Pulmonary artery endothelial cell (primary cell): ENCODE measurements at places on chromosomes 7 and 10. TPM values are rescaled to one million over a fixed set of nuclear protein-coding genes. Genes with fewer than 3 reads are reported as not detected.

DNA sequence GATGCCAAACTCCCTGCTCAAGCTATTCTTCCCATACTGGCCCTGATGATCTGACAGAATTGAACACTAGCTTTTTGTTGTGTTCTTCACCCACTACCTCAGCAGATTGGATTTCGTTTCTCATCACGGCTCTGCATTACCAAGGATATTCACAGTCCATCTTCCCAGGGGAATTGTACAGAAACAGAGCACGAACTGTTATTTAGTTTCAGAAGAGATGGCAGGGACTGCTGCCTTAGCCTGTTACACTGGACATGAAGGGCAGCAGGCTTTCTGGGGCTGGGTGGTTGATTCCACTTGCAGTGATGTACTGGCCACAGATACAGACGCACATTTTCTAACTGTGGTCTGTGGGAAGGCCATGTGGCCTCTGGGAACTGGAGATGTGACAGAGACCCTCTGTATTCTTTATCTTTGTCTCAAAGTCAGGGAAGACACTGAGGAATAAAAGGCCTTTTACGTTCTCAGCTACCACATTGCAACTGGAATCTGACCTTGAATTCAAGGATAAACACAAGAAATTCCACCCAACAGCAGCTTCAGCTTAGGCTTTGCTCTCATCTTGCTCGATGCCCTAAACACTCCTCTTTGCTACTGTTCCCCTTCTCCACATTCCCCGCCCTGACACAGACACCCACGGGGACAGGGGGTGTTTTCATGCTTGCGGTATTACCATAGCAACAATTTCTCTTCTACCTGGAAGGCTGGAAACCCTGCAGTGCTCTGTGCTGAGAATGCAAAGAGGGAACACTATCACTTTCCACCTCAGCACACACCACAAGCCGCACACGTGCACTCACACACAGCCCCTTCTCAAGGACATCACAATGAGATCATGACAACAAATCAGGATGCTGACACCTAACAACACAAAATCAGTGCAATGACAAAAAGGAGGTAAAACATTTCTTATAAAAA lies 81.7 kb downstream of the RNF216 start:
- DNase-seq, result no peak

- no peak for DNase-seq
These were observed 8.5 kb downstream of the DDX56 start for GRCh38 chr7:44565097-44565794.

GRCh38 chr10:1648648-1649047 lies 88.7 kb downstream of the ADARB2 start:
- DNase-seq, result no peak

DNA sequence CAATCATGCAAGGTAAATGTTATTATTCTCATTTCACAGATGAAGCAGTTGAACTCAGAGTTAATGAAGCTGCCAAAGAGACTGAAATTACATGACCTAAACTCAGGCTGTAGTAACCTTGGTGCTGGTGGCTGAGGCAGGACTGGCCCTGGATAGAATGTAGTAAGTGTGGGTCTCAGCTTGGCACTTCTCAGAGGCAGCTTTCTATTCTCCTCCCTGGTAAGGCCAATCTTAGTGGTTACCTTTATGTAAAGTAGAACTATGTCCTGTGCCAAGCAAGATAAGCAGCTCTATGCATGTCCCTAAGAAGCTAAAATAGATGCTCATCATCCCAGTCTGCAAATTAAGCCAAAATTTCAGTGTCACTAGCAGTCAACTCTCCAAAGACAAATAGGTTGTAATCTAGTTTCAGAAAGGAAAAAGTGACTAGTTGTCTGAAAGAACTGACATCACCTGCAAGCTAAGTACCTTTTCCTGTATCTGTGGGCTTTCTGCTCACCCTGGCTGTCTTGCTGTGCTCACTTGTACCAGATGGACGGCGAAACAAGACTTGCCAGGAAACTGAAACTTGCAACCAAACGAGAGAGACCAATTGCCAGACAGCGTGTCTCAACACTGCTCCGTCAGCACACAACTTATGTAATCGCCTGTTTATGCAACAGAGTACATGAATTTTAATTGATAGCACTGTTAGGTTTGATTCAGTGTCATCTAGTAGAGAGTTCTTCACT lies 43.7 kb downstream of the CH25H start:
- no peak for DNase-seq

Gene AOAH
- not detected in 2 replicates for total RNA-seq

- DNase-seq, result no peak
These were observed 27.8 kb upstream of the CDHR3 start for GRCh38 chr7:105935250-105935649.

GRCh38 chr7:147982307-147982706 lies 608.3 kb upstream of the C7orf33 start:
- no peak for DNase-seq

Gene RBP3
- not detected in 2 replicates for total RNA-seq

- no peak for DNase-seq
These were observed 8.9 kb upstream of the MAGI2 start for GRCh38 chr7:79462390-79462789.

DNA sequence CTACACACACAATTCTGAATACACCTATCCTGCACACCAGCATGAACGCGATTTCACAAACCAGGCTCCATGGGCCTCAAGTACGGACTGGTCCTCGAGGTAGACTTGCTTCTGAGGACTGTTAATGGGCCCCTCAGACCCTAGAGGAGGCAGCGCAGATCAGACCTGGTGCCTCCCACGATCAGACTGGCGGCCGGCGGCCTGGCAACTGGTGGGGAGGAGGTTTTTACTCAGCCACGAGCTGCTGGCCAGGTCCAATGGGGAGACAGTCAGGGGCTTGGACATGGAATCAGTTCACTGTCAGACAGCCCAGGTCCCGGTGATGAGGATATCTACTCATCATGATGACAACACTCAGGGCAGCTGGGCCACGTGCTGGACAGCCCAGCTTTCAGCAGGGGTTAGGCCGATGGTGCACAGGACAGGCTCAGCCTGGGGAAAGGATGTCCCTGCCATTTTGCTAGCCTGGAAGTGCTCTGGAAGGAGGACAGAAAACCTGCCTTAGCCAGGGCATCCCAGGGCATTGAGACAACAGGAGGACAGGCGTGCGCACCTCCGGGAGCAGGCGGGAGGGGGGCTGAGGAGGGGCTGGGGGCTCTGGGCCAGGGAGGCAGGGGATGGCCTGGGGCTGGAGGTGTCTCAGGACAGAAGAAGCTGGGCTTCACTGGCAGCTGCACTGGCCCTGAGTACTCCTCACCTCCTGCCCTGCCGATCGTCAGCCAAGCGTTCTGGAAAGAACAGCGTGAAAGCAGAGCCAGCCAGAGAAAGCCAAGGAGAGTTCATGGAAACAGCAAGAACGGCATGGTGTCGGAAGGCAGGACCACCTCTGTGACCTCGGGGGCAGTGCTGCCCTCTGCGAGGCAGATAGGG lies 48.0 kb upstream of the RASGEF1A start:
- DNase-seq, result no peak

Gene DOCK1
- total RNA-seq, result 74.0 and 89.6 TPM in 2 replicates

- DNase-seq, result no peak
These were observed 68.9 kb upstream of the EXOC4 start for GRCh38 chr7:133183969-133184368.

- DNase-seq, result no peak
These were observed 489.0 kb upstream of the AUTS2 start for GRCh38 chr7:69109246-69109645.

GRCh38 chr7:14734839-14735321 lies 167.7 kb downstream of the DGKB start:
- no peak for DNase-seq

DNA sequence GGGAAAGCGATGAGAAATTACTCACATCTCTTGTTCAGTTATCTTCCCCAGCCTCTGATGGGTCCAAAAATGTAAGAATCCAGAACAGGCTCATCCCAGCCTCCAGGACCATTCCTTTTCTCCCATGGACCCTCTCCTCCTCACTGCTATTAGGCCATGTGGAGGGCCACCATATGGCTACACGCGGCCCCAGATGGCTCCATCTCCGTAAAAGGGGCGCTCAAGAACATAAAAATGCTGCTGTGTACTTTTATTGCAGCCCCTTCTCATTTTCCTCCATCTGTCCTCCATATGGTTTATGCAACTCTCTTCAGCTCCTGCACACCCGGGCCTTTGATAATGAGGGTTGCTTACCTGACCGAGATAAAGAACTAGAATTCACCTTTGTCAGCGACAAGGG lies 166.2 kb downstream of the RAPGEF5 start:
- no peak for DNase-seq

Gene STAG3
- 0.13 and 0.42 TPM in 2 replicates for total RNA-seq

- no peak for DNase-seq
These were observed 19.4 kb upstream of the SH3PXD2A start for GRCh38 chr10:103874730-103875129.

- no peak for DNase-seq
These were observed 351.1 kb downstream of the GATA3 start for GRCh38 chr10:8405596-8405995.

- no peak for DNase-seq
These were observed 201.9 kb upstream of the TCERG1L start for GRCh38 chr10:131513445-131513844.

Gene GTF2I
- 94.6 and 169 TPM in 2 replicates for total RNA-seq

GRCh38 chr10:29830531-29831512 lies 196.1 kb upstream of the SVIL start:
- DNase-seq, result no peak

- DNase-seq, result no peak
These were observed 258.2 kb downstream of the FRMD4A start for GRCh38 chr10:14072541-14072940.

DNA sequence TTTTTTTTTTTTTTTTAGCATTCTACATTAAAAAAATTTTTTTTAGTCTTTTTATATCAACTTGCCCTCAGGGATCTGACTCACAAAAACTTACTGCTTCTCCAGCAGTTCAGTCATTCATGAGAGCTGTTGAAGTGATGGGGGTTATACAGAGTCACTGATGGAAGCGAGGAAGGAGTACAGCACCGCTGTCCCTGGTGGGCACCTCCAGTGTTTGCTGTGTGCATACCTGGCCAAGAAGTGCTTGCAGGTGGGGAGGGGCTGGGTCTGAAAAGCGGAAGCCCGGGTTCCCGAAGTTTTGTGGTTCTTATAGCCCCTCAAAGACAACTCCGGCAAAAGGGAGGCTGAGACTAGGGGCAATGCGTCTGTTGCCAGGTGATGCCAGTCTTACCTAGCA lies 46.2 kb downstream of the MINDY4 start:
- no peak for DNase-seq

DNA sequence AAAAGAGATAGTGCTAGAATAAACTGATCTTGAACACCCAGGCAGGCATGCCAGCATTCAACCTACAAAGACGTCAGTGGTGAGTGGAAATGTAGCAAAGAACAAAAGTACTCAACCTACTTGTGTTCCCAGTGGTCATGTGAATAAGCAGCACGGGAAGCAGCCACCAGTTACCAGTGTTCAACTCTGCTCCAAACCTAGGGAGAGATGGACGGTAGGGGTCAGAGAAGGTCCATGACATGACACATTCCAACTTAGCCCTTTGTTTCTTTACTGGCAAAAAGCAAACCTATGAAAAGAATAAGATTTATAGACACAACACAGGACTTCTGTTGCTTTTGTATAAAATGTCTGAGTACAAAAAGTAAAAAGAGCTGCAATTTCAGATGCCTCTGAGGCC lies 511.4 kb downstream of the XPNPEP1 start:
- no peak for DNase-seq

- no peak for DNase-seq
These were observed 119.8 kb downstream of the SMURF1 start for GRCh38 chr7:99024066-99024465.

DNA sequence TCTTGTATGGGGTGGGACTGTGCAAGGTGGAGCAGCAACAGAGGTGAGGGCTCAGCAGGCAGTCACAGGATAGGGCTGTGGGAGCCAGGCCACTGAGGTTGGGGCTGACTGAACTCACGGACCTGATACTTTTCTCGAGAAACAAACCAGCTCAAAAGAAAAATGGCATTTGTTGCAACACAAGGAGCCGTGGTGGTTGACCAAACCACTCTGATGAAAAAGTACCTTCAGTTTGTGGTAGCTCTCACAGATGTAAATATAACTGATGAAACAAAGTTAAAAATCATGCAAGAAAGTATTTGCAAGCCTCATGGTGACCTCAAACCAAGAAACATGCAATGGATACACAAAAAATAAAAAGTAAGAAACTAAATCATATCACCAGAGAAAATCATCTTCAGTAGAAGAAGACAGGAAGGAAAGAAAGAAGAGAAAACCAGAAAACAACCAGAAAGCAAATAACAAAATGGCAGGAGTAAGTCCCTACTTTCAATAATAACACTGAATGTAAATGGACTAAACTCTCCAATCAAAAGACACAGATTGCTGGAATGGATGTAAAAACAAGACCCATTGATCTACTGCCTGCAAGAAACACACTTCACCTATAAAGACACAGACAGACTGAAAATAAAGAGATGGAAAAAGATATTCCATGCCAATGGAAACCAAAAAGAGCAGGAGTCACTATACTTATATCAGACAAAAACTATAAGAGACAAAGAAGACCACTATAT lies 48.9 kb upstream of the DUSP5 start:
- no peak for DNase-seq

GRCh38 chr7:15068324-15068723 lies 165.8 kb upstream of the DGKB start:
- DNase-seq, result no peak

DNA sequence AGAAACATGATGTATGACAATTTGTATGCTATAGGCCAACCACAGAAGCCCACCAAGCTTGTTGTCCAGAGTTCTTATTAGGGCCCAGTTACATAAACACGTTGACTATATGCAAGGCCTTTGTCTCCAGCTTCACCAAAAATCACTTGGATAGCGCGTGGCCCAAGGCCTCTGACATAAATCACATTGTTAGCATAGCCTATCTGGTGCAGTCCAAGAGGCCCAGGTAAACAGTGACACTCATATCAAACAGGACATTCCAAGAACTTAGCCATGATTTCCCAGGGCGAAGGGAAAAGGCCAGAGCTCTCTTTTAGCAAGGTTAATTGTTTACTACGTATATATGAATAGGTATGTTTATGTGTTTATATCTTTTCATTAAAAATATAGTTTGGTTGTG lies 337.2 kb upstream of the CELF2 start:
- no peak for DNase-seq

GRCh38 chr7:111588065-111588433 lies 25.8 kb upstream of the IMMP2L start:
- DNase-seq, result no peak

DNA sequence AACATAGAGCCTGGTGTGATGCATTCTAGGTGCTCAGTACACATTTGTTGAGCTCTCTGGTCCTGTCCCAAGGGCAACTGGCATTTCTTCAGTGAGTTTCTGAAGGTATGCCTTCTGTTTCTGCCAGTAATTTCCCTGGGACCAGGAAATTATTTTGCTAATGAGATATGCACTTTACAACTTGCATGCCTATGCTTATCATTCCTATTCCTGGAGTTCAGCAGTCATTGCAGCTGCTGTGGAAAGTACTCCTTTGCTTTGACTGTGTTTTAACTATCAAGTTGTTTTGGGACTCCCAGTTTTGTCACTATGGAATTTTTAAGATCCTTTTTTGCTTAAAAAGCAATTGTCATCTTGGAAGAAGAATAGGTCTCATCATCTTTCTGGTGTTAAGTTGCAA lies 283.0 kb downstream of the BBS9 start:
- no peak for DNase-seq

- no peak for DNase-seq
These were observed 35.3 kb downstream of the STK32C start for GRCh38 chr10:132272231-132272971.
